ENCODE measurements at places on chromosomes 16 and 17. TPM values are rescaled to one million over a fixed set of nuclear protein-coding genes. Genes with fewer than 3 reads are reported as not detected.

The CENPN gene
- 14.8 TPM for polyA plus RNA-seq

The KRTAP9-4 gene
- polyA plus RNA-seq, result not detected

The ZNF785 gene
- polyA plus RNA-seq, result 22.7 TPM

The FAM171A2 gene
- polyA plus RNA-seq, result 6.5 TPM

The ZPBP2 gene
- 0.03 TPM for polyA plus RNA-seq

The MT4 gene
- not detected for polyA plus RNA-seq

The CFAP97D1 gene
- polyA plus RNA-seq, result 0.04 TPM

The DNAI2 gene
- polyA plus RNA-seq, result 0.07 TPM

The RPL38 gene
- polyA plus RNA-seq, result 1,774 TPM

The PLK1 gene
- 13.0 TPM for polyA plus RNA-seq

The KDM6B gene
- polyA plus RNA-seq, result 24.9 TPM

The HAS3 gene
- polyA plus RNA-seq, result 1.2 TPM

The CDRT15L2 gene
- not detected for polyA plus RNA-seq

The SLC5A2 gene
- polyA plus RNA-seq, result 7.3 TPM

The FOXJ1 gene
- 1.2 TPM for polyA plus RNA-seq

The TP53TG3B gene
- polyA plus RNA-seq, result not detected

The TAC4 gene
- polyA plus RNA-seq, result 0.39 TPM

The TMEM95 gene
- polyA plus RNA-seq, result 0.04 TPM

The CCL17 gene
- polyA plus RNA-seq, result 0.30 TPM

The BRIP1 gene
- polyA plus RNA-seq, result 6.4 TPM

The NUPR1 gene
- 16.0 TPM for polyA plus RNA-seq

The TBC1D3C gene
- polyA plus RNA-seq, result 3.1 TPM

The COA3 gene
- polyA plus RNA-seq, result 107 TPM

The ARMC5 gene
- polyA plus RNA-seq, result 13.6 TPM

The KCNH6 gene
- 6.9 TPM for polyA plus RNA-seq

The IL32 gene
- 174 TPM for polyA plus RNA-seq

The EVI2A gene
- 3.8 TPM for polyA plus RNA-seq

The MAPK8IP3 gene
- 67.8 TPM for polyA plus RNA-seq

The CCL1 gene
- polyA plus RNA-seq, result not detected

The DLX3 gene
- 0.66 TPM for polyA plus RNA-seq

The BRD7 gene
- polyA plus RNA-seq, result 69.7 TPM

The CNTNAP1 gene
- polyA plus RNA-seq, result 7.5 TPM

The PIK3R5 gene
- 3.2 TPM for polyA plus RNA-seq

The PIMREG gene
- polyA plus RNA-seq, result 9.7 TPM

The TBC1D26 gene
- polyA plus RNA-seq, result 0.28 TPM

The RASL10B gene
- 2.9 TPM for polyA plus RNA-seq

The GRB7 gene
- 35.9 TPM for polyA plus RNA-seq

The OTOP3 gene
- 13.8 TPM for polyA plus RNA-seq

The KCNJ18 gene
- polyA plus RNA-seq, result not detected

The TMEM106A gene
- 49.0 TPM for polyA plus RNA-seq

The OTOA gene
- 0.13 TPM for polyA plus RNA-seq

The SHISA9 gene
- polyA plus RNA-seq, result 2.7 TPM

The C1QTNF1 gene
- 3.1 TPM for polyA plus RNA-seq

The KRT32 gene
- not detected for polyA plus RNA-seq

The ASIC2 gene
- 9.3 TPM for polyA plus RNA-seq

The QRICH2 gene
- 3.1 TPM for polyA plus RNA-seq

The CCL7 gene
- not detected for polyA plus RNA-seq

Data from large intestine (tissue), 12 donors.